ENCODE measurements at places on chromosomes 6 and 20.

- DNase-seq = no peak
Measured at GRCh38 chr20:8449123-8449522, 317.1 kb downstream of the PLCB1 start.

- DNase-seq = no peak
Measured at GRCh38 chr6:40788661-40789655, 201.8 kb upstream of the LRFN2 start.

- no peak for DNase-seq
Measured at GRCh38 chr6:33093855-33094254, 18.1 kb downstream of the HLA-DPB1 start.

DNA sequence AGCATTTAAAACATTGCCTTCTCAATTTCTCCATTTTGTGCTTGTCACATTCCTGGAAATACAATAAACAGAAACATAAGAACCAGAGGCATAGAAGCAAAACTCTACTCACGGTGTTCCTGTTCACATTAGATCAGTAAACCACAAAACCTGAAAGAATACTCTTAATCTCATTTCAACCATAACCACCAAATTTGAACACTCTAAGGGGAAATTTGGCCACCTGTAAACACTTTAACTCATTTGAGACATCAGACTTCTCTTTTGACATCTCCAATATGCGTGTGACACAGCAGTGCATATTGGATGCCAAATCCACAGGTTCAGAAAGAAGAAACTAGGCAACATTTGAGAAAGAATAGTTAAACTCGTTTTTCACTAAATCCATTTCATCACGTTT is 153.8 kb upstream of the IRAK1BP1 start:
- no peak for DNase-seq

DNA sequence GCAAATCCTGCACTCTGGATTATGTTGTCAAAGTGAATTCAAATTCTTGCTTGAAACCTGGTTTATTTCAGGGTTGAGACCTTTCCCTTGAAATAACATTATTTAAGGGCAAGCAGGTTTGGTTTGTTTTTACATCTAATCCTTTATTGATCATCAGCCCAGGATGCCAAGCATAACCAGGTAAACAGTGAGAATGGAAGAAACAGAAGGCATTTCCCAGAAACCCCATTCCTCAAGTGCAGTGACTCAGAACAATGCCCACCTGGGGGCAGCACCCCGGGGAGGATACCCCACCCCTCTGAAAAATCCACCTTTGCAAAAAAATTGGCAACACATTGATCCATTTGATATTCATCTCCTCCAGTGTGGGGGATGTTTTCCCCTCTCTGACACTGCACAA is 32.5 kb downstream of the POFUT1 start:
- DNase-seq = no peak

- DNase-seq = no peak
Measured at GRCh38 chr20:9136114-9136513, 67.2 kb downstream of the PLCB4 start.

GRCh38 chr20:2133318-2134183 is 31.9 kb downstream of the STK35 start:
- no peak for DNase-seq

GRCh38 chr20:49916146-49917002 is 1.0 kb upstream of the SPATA2 start:
- DNase-seq = no peak

GRCh38 chr6:81515562-81516453 is 236.7 kb downstream of the TENT5A start:
- DNase-seq = no peak

- no peak for DNase-seq
Measured at GRCh38 chr20:25571817-25572216, 13.5 kb downstream of the NINL start.

GRCh38 chr20:63011798-63012197 is 5.0 kb upstream of the BHLHE23 start:
- no peak for DNase-seq

DNA sequence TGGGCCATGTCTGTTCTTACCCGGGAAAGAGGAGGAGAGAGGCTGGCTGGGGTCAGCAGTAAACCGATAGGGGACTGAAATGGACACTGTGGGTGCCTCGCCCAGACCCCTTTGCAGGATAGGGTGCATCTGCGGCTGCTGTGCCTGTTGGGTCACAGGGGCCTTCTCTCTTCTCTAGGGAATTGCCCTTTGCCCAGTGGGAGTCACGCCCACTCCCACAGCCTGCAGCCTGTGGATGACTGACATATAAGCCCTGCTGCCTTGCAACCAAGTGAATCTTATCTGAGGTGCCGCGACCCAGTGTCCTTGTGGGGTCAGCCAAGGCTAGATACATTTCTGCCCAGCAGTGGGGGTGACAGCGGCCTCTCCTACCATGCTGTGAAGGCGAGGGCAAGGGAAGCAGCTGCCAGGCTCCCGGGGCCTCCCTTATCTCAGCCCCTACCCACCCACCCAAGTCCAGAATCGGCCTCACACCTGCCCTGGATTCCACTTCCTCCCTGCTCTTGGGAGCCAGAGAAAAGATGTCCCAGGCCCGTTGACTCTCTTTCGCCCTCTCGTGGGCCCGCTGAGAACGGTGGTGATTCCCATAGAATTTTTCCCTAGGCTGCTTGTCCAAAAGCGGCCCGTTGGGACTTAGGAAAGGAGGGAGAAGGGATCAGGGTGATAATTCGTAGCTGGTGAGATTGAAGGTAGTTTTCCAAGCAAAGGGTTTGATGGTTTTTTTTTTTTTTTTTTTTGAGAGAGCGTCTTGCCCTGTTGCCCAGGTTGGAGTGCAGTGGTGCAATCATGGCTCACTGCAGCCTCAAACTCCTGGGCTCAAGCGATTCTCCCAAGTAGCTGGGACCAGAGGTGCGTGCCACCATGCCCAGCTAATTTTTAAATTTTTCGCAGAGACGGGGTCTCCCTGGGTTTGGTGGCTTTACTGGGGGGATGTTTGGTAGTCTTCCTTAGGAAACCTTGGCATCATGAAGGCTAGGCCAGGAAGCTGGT is 76.4 kb upstream of the RNF24 start:
- no peak for DNase-seq

DNA sequence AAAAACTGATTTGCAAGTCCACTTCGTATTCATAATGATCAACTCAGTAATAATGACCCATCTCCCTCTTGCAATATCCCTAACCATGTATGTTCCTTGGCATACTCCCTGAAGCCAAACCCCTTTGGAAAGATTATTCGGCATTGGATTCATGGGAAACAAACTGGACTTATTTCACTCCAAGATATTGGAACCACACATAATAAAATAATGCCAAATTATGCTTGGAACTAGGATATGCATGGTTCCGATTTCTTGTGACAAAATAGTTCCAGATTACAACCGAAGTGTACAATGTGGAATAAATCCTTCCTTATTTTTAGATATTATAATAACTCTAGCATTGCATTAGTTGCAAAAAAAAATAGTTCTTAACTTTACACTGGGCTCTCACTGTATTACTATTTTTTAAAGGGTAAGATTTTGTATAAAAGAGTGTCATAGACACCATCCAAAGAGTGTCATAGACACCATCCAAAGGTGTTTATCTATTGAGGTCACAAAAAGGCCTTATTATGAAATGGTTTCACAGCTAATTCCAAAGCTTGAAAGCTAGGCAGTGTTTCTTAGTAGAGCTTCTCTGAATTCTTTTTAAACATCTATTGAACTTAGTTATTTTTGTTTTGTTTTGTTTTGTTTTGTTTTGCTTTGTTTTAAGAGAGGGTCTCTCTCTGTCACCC is 410.9 kb upstream of the JARID2 start:
- no peak for DNase-seq

DNA sequence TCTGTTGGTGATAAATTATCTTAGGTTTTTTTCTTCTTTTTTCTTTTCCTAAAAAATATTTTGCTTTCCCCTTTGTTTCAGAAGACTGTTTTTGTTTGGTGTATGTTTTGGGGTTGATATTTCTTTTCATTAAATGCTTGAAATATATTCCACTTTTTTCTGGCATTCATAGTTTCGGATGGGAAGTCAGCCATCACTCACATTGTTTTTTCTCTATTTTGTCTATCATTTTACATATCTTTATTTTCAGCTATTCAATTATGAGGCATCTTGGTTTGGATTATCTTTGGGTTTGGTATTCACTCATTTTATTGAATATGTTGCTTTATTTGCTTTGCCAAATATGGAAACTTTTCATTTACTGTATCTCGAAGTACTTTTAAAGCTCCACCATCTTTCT is 600.5 kb upstream of the EYS start:
- DNase-seq = no peak

- no peak for DNase-seq
Measured at GRCh38 chr6:142857233-142857761, 87.7 kb downstream of the HIVEP2 start.

GRCh38 chr20:25178563-25179438 is 16.7 kb upstream of the ENTPD6 start:
- no peak for DNase-seq

- no peak for DNase-seq
Measured at GRCh38 chr20:23456873-23457272, 4.2 kb upstream of the CST11 start.

GRCh38 chr6:30640481-30640880 is 6.5 kb upstream of the C6orf136 start:
- DNase-seq = no peak

- no peak for DNase-seq
Measured at GRCh38 chr6:138162111-138162954, 594 bp downstream of the ARFGEF3 start.

GRCh38 chr20:44437497-44437896 is 38.2 kb upstream of the TTPAL start:
- DNase-seq = no peak

- no peak for DNase-seq
Measured at GRCh38 chr6:29494131-29494530, 6.4 kb upstream of the MAS1L start.

- DNase-seq = no peak
Measured at GRCh38 chr20:15918631-15919030, 654.6 kb downstream of the KIF16B start.

DNA sequence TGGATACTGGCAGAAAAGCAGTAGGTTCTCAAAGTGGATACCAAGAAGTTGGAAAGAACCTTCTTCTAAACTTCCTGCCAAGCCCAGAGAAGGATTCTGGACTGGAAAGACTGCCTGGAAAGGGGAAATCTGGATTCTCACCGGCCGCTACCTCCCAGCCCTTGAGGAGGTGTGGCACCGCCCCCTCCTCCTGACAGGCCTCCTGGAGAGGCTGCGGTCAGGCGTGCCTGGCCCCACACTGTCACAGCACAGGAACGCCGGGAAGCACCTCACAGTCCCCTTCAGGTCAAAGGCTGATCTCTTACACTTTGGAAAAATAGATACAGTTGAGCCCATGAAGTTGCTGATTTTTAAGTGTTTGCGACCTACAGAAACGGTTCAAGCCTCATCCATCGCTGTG is 16.3 kb upstream of the PDE10A start:
- DNase-seq = no peak

DNA sequence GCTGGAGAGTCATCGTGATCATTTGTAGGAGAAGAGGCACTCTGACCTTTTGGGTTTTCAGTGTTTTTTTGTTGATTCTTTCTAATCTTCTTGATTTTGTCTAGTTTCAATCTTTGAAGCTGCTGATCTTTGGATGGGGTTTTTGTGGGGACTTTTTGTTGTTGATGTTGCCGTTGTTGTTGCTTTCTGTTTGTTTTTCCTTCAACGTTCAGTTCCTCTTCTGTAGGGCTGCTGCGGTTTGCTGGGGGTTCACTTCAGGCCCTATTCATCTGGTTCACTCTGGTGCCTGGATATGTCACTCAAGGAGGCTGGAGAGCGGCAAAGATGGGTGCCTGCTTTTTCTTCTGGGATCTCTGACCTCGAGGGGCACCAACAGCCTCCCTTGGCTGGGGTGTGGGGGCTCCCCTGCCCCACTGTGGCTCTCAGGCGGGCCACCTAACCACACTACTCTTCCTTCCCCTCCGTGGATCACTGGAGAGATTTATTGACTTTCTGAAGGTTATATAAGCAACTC is 21.5 kb upstream of the TMEM244 start:
- no peak for DNase-seq

DNA sequence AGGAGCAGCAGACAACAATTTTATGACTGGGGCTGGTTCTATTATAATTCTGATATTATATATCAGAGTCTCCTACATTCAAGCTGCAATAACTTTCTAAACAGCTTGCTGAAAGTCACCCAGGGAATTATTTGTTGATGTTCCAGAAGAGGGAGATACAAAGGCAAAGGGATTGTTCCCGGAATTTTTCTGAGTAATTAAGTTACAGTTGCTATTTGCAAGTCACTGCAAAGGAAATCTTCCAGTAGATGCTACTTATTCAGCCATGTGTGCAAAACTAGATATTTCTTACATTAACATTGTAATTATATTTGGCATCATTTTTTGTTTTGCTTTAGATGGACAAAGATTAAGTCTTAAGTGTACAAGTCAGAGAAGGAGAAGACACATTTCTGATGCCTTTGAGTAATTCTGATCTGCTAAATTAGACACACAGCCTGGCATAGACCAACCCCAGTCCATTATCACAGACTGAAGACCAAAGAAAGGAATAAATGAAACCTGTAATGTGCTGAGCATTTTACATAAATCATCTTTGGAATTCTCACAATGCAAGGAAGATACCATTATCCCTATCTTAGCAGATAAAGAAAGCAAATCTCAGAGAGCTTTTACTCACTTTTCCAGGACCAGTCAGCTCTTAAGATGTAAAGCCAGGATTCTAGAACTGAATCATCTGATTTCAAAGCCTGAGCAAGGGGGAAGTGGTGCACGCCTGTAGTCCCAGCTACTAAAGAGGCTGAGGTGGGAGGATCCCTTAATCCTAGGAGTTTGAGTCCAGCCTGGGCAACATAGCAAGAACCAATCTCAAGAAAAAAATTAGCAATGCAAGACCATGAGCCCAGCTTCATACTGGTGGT is 62.6 kb upstream of the AKAP12 start:
- DNase-seq = no peak

- no peak for DNase-seq
Measured at GRCh38 chr6:110421749-110422443, 6.5 kb upstream of the DDO start.

GRCh38 chr6:2881423-2881822 is 21.7 kb downstream of the SERPINB9 start:
- no peak for DNase-seq

GRCh38 chr20:19769507-19769906 is 11.4 kb downstream of the RIN2 start:
- DNase-seq = no peak

DNA sequence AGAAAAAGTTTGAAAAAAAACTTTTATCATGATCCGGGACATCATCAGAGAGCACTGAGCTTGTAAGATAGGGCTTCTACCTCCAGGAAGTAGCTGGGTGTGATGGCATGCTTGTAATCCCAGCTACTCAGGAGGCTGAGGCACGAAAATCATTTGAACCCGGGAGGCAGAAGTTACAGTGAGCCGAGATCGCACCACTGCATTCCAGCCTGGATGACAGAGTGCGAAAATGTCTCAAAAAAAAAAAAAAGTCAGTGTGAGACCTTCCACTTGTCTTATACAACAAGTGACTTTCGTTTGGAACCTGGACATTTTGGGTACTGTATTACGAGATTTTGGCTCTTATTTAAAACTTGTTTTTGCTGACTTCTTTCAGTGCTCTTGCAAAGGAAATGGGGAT is 5.9 kb upstream of the SLC13A3 start:
- no peak for DNase-seq

- no peak for DNase-seq
Measured at GRCh38 chr20:24483435-24484080, 14.1 kb downstream of the SYNDIG1 start.

- DNase-seq = peak; percentile 37
Measured at GRCh38 chr6:14282854-14283505, 165.4 kb downstream of the CD83 start.

GRCh38 chr6:35694462-35694861 is 5.7 kb upstream of the FKBP5 start:
- no peak for DNase-seq

Data from vagina (tissue), 2 donors.